ENCODE measurements at places on chromosomes 16 and 17. TPM values are rescaled to one million over a fixed set of nuclear protein-coding genes. Genes with fewer than 3 reads are reported as not detected.
A peak's percentile ranks its signal among the peaks of the same experiment; 100 is the strongest.

GRCh38 chr17:77948690-77949114 is 9.8 kb upstream of the TNRC6C start:
- no peak for DNase-seq
- H3K4me1 ChIP-seq = no peaks in the 10 kb centered on the region
- no peaks in the 10 kb centered on the region for H3K27me3 ChIP-seq
- H3K27ac ChIP-seq = no peak overlapping the region
- H3K4me3 ChIP-seq = no peak overlapping the region
- H3K36me3 ChIP-seq = no peaks in the 10 kb centered on the region

GRCh38 chr16:14140923-14141322 is 69.8 kb downstream of the MRTFB start:
- H3K27me3 ChIP-seq = no peaks in the 10 kb centered on the region
- H3K4me1 ChIP-seq = no peaks in the 10 kb centered on the region
- no peak overlapping the region for H3K27ac ChIP-seq
- H3K4me3 ChIP-seq = no peak overlapping the region
- no peak for DNase-seq

DNA sequence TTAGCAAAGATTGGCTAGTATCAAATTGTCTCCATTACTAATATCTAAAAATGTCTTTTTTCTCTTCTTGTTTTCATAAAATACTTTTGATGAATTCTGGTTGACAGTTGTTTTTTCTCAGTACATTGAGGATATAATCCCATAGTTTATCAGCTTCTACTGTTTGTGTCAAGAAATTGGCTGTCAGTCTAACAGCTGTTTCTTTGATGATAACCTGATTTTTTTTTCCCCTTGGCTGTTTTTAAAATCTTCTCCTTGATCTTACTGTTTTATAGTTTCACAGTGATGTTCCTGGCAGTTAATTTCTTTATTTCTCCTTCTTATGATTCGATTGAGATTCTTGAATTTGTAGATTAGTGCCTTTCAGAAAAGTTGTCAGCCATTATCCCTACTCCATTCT is 315.3 kb upstream of the PMFBP1 start:
- no peak overlapping the region for H3K4me3 ChIP-seq
- H3K27ac ChIP-seq = no peak overlapping the region
- no peaks in the 10 kb centered on the region for H3K27me3 ChIP-seq

DNA sequence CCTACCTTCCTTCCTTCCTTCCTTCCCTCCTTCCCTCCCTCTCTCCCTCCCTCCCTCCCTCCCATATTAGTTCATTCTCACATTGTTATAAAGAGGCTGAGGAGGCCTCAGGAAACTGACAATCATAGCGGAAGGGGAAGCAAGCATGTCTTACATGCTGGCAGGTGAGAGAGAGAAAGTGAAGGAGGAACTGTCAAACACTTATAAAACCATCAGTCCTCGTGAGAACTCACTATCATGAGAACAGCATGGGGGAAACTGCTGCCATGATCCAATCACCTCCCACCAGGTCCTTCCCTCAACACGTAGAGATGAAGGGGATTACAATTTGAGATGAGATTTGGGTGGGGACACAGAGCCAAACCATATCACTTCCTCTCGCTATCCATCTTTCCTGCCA is 281.6 kb upstream of the FOXF1 start:
- no peaks in the 10 kb centered on the region for H3K4me1 ChIP-seq
- H3K36me3 ChIP-seq = no peaks in the 10 kb centered on the region
- no peak for DNase-seq
- no peak overlapping the region for H3K27ac ChIP-seq
- H3K4me3 ChIP-seq = no peak overlapping the region

- H3K36me3 ChIP-seq = no peaks in the 10 kb centered on the region
- peaks cover 4% of the 10 kb centered on the region for H3K4me1 ChIP-seq
- DNase-seq = no peak
- peaks cover 30% of the 10 kb centered on the region for H3K27me3 ChIP-seq
- H3K4me3 ChIP-seq = no peak overlapping the region
These were observed 1.4 kb downstream of the CBLN1 start for GRCh38 chr16:49280105-49280741.

DNA sequence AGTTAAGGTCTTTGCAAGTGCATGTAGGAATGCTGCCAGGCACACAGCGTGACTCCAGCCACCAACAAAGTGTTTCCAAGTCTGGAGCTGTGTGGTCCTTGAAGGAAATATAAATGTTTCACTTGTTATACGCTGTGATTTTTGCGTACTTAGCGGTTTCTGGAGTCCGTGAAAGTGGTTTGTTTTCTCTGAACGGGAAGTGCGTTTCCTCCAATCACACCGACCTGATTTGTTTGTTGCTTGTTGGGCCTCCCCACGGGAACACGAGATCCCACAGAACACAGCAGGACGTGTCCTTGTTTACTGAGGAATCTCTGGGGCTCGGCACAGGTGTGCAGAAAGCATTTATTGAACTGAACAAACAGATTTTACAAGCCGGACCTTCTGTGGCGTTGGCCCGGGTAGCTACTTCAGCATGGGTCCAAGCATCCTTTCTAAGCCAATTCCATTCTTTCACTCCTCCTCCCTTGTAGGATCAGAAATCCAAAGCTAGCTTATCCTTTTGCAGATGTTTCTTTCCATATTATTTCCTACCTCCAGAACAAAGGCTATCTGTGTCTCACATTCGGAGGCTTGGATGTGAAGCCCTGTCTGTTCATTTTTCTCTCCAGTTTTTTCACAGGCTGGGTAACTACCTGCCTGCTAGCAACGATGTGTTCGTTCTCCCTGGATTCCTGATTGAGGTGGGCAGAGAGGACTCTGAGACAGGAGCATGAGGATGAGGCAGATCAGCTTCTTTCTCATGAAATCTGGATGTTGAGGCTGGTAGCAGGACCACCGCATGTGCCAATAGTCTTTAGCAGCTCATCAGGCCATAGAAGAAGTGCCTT is 44.6 kb downstream of the ABAT start:
- no peaks in the 10 kb centered on the region for H3K27me3 ChIP-seq
- no peaks in the 10 kb centered on the region for H3K36me3 ChIP-seq

DNA sequence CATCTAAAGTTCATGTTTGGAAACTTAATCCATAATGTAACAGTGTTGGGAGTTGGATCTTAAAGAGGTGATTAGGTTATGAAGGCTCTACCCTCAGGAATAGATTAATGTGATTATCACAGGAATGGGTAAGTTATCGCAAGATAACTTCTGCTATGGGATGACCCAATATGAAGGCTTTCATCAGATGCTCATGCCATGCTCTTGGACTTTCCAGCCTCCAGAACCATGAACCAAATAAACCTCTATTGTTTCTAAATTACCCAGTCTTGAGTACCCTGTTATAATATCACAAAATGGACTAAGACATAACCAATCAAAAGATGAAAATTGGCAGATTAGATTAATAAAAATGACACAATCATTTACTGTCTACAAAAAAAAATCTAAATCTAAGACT is 906.9 kb upstream of the SOX9 start:
- no peaks in the 10 kb centered on the region for H3K4me1 ChIP-seq
- H3K27ac ChIP-seq = no peak overlapping the region
- no peak for DNase-seq

DNA sequence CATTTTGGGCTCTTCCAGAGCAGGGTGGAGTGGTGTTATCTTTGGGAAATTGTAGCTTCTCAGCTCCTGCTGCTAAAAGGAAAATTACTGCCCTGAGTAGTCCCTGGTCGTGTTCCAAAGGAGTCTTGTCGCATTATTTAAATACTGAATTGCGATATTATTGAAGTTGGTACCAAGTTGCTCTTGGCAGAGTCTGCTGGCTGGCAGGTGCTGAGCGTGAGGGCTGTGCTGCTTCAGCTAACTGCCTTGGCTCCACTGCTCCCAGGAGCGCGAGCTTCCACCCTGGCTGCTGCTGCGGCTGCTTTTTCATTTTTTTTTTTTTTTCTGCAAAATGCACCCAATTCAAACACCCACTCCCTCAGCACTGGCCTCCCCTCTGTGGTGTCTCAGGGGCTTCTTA is 289.8 kb downstream of the MAF start:
- H3K36me3 ChIP-seq = no peaks in the 10 kb centered on the region
- no peaks in the 10 kb centered on the region for H3K27me3 ChIP-seq
- DNase-seq = no peak
- peaks cover 19% of the 10 kb centered on the region for H3K4me1 ChIP-seq
- no peak overlapping the region for H3K4me3 ChIP-seq

DNA sequence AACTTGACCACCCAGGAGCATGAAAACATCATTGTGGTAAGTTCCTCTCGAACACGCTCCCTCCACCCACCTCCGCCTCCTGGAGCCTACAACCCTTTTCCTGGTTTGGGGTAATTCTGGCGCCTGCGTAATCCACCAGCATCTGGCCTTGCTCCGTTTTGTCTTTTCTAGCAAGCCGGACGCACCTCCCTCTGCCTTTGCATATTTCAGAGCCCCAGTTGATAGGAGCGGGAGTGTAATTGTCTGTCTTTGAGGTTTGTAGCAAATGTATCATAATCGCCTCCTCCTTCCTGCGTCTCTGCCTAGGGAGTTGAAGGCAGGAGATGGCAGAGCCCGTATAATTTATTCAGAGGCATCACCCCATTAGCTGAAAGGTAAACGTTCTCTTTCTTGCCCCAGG is 121.3 kb upstream of the PLCG2 start:
- no peak overlapping the region for H3K4me3 ChIP-seq
- H3K36me3 ChIP-seq = peaks cover 39% of the 10 kb centered on the region
- DNase-seq = no peak
- no peak overlapping the region for H3K27ac ChIP-seq
- H3K4me1 ChIP-seq = no peaks in the 10 kb centered on the region
- H3K27me3 ChIP-seq = no peaks in the 10 kb centered on the region

DNA sequence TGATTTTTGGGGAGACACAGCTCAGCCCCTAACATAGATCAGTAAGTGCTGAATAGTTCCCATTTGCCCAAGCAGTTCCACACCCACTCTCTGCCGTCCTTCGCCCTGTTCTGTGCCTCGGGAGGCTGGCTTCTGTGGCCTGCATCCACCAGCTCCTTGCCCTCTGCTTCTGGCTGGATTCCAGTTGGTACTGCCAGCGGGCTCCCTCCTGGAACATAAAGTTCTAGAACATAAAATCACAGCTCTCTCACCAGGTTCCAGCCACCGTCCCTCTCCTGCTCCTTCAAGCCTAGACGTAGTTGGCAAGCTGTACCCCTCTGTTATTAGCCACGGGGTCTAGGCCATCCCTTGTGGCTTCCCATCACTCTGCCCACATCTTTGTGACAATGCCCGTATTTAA is 3.9 kb upstream of the MRPS23 start:
- H3K27ac ChIP-seq = no peak overlapping the region
- H3K36me3 ChIP-seq = no peaks in the 10 kb centered on the region
- DNase-seq = no peak

- H3K4me1 ChIP-seq = no peaks in the 10 kb centered on the region
- no peaks in the 10 kb centered on the region for H3K36me3 ChIP-seq
- DNase-seq = no peak
- H3K4me3 ChIP-seq = no peak overlapping the region
- no peak overlapping the region for H3K27ac ChIP-seq
These were observed 329.7 kb downstream of the ABCC12 start for GRCh38 chr16:47826070-47826469.

- H3K27me3 ChIP-seq = no peaks in the 10 kb centered on the region
- DNase-seq = no peak
- peaks cover 14% of the 10 kb centered on the region for H3K4me1 ChIP-seq
These were observed 31.4 kb downstream of the CRAMP1 start for GRCh38 chr16:1643521-1643920.

- no peak overlapping the region for H3K4me3 ChIP-seq
- H3K36me3 ChIP-seq = no peaks in the 10 kb centered on the region
- H3K27ac ChIP-seq = no peak overlapping the region
- no peaks in the 10 kb centered on the region for H3K4me1 ChIP-seq
These were observed 40.8 kb downstream of the MRC2 start for GRCh38 chr17:62668091-62668804.

DNA sequence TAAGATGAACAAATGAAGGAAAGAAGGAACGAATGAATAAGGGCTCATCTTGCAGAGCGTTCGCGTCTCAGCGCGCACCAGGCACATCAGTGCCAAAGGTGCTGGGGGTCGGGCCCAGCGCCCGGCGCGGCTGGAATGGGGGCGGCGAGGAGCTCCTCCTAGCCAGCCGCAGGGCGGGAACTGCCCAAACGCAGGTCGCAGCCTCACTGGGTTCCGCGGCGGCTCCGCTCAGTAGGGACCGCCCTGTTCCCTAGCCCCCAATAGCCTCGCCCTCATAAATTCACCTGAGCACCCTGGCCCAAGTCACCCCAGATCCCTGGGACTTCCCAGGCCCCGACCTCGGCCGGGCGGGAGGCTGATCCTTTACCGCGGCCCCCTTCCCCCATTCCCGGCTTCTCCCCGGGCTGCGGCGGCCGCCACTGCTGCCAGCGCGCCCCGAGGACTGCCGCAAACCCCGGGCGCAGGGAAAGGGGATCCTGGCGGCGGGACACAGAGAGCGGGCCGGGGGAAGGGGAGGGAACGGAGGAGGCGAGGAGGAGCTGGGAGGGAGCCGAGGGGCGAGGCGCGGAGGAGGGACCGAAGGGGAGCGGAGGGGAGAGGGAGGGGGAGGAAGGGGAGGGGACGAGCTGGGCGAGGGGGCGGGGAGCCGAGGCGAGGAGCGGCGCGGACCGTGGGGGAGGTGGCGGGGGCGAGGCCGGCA is 377 bp upstream of the CRHR1 start:
- peaks cover 14% of the 10 kb centered on the region for H3K4me1 ChIP-seq
- H3K36me3 ChIP-seq = no peaks in the 10 kb centered on the region
- no peak for DNase-seq
- H3K4me3 ChIP-seq = no peak overlapping the region
- H3K27ac ChIP-seq = no peak overlapping the region

- peaks cover 5% of the 10 kb centered on the region for H3K4me1 ChIP-seq
- H3K4me3 ChIP-seq = no peak overlapping the region
- no peak for DNase-seq
- no peak overlapping the region for H3K27ac ChIP-seq
- no peaks in the 10 kb centered on the region for H3K27me3 ChIP-seq
These were observed 29.5 kb downstream of the MBTD1 start for GRCh38 chr17:51230306-51230705.

DNA sequence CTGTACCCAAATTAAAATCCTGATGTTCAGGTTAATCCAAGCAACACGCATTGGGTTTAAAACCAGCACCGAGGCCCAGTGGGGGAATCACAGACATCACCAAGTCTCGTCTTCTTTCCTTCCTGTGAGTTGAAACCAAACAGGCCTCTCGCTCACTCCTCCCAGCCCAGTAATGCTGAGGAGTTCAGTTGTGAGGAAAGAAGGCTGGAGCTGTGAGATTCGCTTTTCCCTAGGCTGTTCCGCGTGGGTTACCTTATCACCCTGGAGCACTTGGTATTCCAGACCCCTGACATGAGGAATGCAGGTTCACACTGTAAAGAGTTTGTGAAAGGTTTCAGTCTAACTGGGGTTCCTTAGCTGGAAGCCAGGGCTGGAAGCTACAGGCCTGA is 20.8 kb downstream of the CIBAR2 start:
- H3K27me3 ChIP-seq = no peaks in the 10 kb centered on the region
- H3K27ac ChIP-seq = no peak overlapping the region

GRCh38 chr17:50219939-50220465 is 18.6 kb upstream of the COL1A1 start:
- H3K27ac ChIP-seq = no peak overlapping the region
- H3K4me3 ChIP-seq = no peak overlapping the region
- H3K4me1 ChIP-seq = no peaks in the 10 kb centered on the region
- no peaks in the 10 kb centered on the region for H3K27me3 ChIP-seq
- no peak for DNase-seq

GRCh38 chr16:27355610-27356009 is 41.8 kb downstream of the IL4R start:
- H3K27me3 ChIP-seq = no peaks in the 10 kb centered on the region
- no peak overlapping the region for H3K27ac ChIP-seq
- H3K4me1 ChIP-seq = no peaks in the 10 kb centered on the region
- DNase-seq = peak; percentile 55

The TBC1D28 gene
- not detected for polyA plus RNA-seq

The TEKT5 gene
- not detected for polyA plus RNA-seq

The EPOP gene
- not detected for polyA plus RNA-seq

The C17orf50 gene
- not detected for polyA plus RNA-seq

The C17orf100 gene
- 4.3 TPM for polyA plus RNA-seq

The TBX2 gene
- not detected for polyA plus RNA-seq

The SEC14L5 gene
- not detected for polyA plus RNA-seq

The TBC1D3I gene
- polyA plus RNA-seq = not detected

The ICAM2 gene
- polyA plus RNA-seq = 411 TPM
